Effector memory CD8-positive, alpha-beta T cell (primary cell): ENCODE measurements at places on chromosomes 6 and 20.

- no peak for DNase-seq
Measured at GRCh38 chr20:46060975-46061374, 28.8 kb downstream of the NCOA5 start.

DNA sequence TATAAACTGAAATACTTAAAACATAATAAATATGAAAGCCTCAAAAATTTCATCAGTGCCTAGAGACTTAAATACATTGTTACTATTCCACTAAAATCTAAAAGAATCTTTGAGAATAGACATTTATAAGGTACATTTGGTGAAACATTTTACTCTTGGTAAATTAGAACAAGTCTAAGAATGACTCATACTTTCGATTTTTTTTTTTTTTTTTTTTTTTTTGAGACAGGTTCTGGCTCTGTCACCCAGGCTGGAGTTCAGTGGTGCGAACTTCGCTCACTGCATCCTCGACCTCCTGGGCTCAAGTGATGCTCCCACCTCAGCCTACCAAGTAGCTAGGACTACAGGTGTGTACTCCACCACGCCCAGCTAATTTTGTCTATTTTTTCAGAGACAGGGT lies 6.4 kb downstream of the FUCA2 start:
- no peak for DNase-seq

GRCh38 chr6:125765944-125766343 lies 16.5 kb downstream of the HEY2 start:
- no peak for DNase-seq

DNA sequence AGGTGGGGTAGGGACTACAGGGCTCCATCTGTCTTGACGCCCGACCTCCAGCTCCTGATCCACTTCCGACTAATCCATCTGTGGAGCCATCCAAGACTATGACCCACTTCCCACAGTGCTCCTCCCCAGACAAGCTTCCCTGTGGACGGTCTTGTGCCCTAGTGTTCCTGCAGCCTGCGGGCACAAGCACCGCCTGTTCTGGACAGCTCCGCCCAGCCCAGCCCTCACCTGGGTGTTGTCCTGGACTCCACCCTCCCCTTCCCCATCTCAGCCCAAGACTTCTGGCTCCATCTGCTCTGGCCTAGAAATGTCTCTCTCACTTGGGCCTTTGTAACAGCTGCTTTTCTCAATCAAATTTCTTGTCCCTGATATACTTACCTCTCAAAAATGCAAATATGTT lies 102.0 kb downstream of the MAFB start:
- DNase-seq, result no peak

GRCh38 chr20:37347347-37347823 lies 1.4 kb downstream of the SRC start:
- no peak for DNase-seq

GRCh38 chr6:54071821-54072340 lies 39.4 kb upstream of the MLIP start:
- no peak for DNase-seq

GRCh38 chr6:154343473-154344308 lies 12.9 kb downstream of the IPCEF1 start:
- DNase-seq, result no peak

DNA sequence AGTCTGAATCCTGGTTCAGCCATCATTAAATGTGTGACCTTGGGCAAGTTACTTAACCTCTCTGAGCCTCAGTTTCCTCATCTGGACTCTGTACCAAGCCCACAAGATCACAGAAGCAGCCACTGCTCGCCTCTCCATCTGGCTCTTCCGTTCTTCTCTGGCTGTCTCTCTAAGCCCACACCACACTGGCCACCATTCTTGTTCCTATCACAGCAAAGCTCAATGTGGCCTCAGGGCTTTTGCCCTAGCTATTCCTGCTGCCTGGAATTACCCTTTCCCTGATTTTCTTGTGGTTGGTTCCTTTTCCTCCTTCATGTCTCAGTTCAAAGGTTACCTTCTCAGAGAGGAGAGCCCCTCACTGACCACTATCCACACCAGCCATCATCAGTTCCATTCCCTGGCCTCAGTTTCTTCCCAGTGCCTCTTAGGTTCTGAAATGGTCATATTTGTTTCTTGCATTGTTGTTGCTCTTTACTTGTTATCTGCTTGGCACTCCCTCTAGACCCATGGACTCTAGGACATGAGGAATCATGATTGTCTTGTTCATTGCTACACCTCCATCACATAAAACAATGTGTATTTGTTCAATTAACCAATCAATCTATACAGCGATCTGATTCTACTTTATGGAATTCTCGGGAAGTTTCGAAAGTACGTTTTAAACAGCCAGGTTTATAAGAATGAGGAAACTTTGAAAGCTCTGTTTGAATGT lies 56.5 kb upstream of the PTPN1 start:
- no peak for DNase-seq

DNA sequence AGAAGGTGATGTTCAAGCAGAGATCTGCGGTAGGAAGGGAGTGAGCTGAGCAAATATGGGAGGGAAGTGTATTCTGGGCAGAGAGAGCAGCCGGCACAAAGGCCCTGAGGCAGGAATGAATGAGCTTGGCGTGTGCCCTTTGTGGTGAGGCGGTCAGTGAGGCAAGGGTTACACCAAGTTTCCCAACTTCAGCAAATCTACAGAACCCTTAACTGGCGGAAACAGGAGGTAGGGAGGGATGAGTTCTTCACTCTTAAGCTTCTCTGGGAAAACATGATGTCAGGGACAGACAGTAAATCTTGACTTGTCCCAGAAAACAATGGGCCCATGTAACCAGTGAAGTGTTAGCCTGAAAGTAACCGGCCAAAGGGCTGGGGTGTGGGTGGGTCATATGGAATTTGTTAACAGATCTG lies 97.1 kb upstream of the PTPN1 start:
- DNase-seq, result no peak

GRCh38 chr6:109296971-109297372 lies 85.3 kb downstream of the CD164 start:
- no peak for DNase-seq

- DNase-seq, result no peak
Measured at GRCh38 chr20:9926476-9926875, 87.6 kb upstream of the PAK5 start.

- no peak for DNase-seq
Measured at GRCh38 chr6:17768881-17769280, 62.2 kb upstream of the NUP153 start.

DNA sequence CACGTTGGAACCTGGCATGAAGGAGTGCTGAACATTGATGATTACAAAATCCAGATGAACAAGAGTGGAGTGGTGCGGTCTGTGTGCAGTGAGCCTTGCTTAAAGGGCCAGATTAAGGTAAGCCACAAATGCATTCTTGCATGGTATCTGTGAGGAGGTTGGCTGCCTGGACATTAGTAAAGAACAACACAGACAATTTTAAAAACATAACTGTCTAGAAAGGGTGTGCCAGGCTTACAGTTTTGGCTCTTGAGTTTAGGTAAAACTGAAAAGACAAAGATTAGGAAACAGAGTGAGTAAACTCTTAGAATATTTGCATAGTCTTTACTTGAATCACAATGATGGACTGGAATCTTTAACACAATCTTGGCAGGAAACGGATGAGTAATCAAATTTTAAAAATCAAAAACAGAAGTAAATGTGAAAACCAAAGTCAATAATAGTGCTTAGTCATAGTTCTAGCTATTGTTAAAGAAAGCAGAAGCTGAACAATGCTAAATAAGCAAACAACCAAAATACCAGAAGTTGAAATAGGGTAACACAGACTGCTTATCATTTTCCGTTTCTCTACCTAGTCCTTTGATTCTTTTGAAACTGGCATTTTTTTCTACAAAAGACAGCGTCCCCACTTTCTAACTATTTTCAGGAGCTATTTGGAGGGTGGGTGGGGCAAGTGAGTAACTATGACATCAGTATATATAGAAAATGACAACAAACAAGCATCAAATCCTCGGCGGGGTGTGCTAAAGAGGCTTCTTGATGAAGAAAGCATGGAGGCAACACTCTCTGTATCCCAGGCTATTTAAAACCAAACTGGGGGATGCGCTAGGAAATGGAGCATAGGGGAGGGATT lies 185.8 kb upstream of the RAB32 start:
- DNase-seq, result no peak

DNA sequence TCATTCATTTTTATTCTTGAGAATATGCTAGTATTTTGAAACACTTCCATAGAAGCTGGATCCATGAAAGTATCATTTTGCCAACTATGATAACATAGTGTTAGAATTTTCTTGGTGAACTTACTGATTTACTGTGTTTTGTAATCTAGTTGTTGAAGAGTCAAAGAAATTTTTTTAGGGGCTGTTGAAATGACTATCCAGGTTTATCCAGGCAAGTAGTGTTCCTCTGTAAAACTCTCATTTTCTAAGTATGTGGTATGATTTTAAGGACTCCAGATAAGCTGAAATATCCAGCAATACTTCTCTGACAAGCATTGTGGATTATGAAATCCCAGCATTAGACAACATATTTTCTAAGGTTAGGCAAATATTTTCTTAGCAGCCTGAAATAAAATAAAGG lies 95.9 kb downstream of the GRIK2 start:
- no peak for DNase-seq

DNA sequence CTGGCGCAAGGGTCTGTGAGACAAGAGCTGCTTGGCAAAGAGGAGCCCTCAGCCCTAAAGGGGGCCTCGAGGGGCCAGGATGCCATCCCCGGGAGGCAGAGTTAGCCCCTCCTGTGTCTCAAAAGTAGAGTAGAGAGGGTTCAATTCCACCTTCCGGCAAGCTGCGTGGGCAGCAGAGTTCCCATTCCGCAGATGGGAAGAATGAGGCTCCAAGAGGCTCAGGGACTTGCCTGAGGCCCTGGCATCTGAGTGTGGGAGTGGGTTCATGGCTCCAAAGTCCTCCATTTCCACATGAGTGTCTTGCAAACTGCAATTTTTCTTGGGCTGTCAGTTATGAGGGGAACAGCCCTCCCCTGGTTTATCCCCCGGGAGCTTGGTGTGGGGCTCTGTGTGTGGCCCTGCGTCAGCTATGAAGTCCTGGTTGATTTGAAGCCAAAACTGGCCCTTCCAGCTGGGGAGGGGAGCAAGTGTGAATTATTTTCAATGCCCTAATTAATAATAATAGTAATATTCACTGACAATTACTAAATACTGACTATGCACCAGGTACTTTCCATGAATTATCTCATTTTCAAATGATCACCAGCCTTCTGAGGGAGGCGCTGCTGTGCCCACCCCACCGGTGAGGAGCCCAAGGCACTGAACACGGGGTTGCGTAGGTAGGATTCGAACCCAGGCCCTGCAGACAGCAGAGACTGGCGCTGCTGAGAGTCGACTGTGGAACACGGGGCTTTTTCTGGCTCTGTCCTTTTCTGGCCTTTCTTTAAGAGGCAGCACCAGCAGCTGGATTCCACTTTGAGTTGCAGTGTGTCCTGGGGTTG lies 153.0 kb upstream of the PTPN1 start:
- DNase-seq, result no peak

DNA sequence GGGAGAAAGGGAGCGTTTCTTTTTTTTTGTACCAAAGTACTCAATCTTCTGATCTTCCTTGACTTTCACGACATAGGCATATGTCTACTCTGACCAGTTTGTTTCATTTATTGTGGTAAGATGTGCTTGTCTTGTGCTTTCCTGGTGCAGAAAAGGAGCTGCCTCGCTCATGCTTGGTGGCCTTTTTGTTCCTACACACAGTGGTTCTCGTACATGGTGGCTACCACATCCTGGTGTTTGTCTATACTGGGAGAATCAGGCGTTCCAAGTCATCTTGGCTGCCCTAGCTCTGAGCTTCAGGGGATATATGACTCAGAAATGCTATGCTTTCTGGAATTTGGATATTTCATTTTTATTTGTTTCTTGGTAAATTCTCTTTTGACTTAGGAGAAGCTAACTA lies 31.8 kb downstream of the MYB start:
- DNase-seq, result no peak

GRCh38 chr20:39939241-39939865 lies 749.7 kb downstream of the MAFB start:
- no peak for DNase-seq

DNA sequence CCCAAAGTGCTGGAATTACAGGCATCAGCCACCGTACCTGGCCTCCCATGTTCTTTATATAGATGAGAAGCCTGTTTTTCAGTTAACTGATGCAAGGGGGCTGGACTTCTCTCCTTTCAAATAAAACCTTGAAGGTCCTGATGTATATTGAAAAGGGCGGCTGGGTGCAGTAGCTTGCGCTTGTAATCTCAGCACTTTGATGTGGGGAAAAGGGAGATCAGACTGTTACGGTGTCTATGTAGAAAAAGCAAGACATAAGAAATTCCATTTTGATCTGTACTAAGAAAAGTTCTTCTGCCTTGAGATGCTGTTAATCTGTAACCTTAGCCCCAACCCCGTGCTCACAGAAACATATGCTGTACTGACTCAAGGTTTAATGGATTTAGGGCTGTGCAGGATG lies 16.1 kb upstream of the SAMHD1 start:
- no peak for DNase-seq

DNA sequence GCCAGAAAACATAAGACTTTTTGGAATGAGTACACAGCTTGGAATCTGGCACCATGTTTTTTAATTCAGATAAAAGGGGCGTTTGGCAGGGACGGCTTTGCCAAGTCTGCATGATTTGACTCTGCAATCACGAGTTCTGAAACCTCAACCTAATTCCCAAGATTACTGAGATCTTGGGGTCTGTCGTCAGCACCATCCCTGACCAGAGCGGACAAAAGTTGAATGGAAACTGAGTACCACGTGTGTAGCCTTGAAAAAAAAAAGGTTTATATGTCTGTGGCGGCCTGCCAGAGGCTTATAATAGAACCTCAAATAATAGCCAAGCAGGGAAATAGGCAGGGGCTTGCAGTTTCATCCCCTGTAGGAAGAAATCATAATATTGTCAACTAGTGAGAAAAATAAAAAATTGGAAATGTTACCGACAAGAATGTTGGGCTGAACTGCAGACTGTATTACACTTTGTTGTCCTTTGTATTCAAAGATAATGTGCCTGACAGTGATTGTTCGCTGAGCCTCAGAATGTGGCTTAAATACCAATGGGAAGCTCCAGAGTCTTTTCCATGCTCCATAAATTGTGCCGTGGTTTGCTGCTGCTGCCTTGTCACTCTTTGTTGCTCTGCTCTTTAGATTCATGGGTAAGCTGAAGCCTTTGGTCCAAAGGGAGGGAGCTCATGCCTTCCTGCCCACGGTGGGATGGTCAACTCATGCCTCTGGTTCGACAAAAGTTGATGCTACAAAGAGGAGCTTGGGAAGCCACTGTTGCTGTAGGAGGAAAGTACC lies 118.8 kb upstream of the ARID1B start:
- no peak for DNase-seq

DNA sequence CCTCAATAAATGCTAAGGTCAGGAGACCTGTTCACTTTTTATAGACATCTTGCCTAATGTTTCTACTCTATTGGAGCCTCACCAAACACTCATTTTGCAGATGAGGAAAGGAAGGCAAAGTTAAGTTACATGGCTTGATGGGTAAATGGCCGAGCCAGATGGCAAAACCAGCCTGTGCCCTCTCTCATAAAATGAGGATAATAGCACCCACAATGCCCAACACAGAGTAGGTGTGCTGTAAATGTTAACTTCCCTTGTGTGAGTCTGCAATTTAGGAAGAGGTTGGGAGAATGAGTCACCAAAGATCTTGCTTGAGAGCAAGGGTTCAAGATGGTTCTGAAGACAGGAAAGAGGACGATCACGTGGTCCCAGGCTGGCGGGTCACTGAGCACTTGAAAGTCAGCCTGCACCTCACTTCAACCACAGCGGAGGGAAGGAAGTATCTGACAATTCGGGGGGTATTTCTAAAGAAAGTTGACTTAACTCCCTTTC lies 3.3 kb downstream of the KCNK5 start:
- no peak for DNase-seq
